Sigmoid colon (tissue), 7 donors: ENCODE measurements at places on chromosomes 2 and 18. TPM values are rescaled to one million over a fixed set of nuclear protein-coding genes. Genes with fewer than 3 reads are reported as not detected.

DNA sequence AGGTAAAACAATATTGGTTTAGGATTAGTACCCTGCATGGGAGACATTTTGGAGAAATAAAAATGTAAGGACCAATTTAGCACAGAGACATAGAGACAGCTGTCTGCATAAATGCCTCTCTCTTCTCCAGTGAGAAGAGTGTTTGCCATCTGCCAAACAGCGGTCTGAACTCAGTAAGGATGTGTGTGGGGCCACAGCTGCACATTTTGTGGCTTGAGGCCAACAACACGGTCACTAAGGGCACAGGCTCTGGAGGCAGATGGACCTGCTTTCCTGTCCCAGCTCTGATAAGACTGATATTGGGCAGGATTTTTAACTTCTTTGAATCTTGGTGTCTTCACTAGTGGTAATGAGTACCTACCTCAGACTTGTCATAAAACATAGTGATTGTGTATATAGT, 10.2 kb downstream of the ZBTB14 start:
- H3K4me1 ChIP-seq = no peaks in the 10 kb centered on the region
- H3K27ac ChIP-seq = no peak overlapping the region
- H3K27me3 ChIP-seq = no peaks in the 10 kb centered on the region
- H3K4me3 ChIP-seq = no peak overlapping the region

DNA sequence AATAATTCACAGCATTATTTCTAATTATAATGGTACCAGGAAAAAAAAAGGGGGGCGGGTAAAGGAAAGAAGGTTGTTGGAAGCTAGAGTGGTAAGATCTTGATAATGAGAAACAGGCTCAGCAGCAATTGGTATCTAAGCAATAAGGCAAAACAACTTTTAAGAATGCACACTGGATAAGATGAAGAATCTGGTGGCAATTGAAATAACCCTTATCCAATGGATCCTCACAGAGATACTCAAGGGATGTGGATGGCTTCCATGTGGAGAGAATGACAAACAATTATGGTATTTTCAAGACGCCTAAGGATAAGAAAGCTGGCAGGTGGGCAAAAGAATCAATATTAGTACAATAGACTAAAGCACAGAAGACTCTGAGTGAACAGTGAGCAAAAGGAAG, 153.6 kb downstream of the UPP2 start:
- H3K4me1 ChIP-seq = no peaks in the 10 kb centered on the region
- no peak overlapping the region for H3K27ac ChIP-seq
- DNase-seq = no peak
- H3K36me3 ChIP-seq = no peaks in the 10 kb centered on the region
- H3K4me3 ChIP-seq = no peak overlapping the region

DNA sequence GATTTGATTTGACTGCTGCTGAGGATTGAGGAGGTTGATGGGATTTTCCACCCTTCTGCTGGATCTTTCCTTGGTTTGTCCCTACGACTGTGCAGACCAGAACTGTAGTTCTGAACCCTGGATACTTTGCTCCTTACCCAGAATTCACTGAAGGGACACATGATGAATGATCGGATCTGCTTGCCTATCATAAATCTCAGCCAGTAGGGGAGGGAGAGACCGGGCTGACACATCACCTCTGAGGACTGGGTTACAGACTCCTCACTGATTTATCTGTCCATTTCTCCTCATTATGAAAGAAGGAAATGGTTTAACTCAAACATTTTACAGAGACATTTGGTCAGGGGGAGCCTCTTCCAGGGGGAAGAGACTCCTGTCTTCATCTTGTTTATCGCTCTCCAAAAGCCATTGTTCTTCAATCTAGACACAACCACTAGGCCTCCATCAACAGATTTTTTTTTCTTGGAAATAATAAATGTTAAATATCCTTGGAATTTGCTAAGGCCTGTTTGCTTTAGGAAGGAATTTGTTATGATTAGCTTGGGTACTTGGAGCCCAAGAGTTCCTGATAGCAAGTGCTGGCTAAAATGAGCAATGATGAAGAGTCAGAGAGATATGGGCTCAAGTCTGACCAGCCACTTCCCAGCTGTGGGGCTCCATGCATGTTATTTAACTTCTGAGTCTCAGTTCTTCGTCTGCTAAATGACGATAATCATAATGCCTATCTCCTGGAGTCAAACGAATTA, 925.5 kb downstream of the SLC4A3 start:
- H3K4me1 ChIP-seq = no peaks in the 10 kb centered on the region
- H3K27ac ChIP-seq = no peak overlapping the region
- H3K36me3 ChIP-seq = no peaks in the 10 kb centered on the region
- no peak overlapping the region for H3K4me3 ChIP-seq
- no peaks in the 10 kb centered on the region for H3K27me3 ChIP-seq
- no peak for DNase-seq

- H3K4me3 ChIP-seq = no peak overlapping the region
- H3K27me3 ChIP-seq = no peaks in the 10 kb centered on the region
- no peak for DNase-seq
- H3K36me3 ChIP-seq = no peaks in the 10 kb centered on the region
- H3K4me1 ChIP-seq = peaks cover 63% of the 10 kb centered on the region
- H3K27ac ChIP-seq = peak overlapping the region; percentile 36
These were observed 74.1 kb downstream of the CTIF start for GRCh38 chr18:48612917-48613316.

SSB gene
- total RNA-seq = 90.7 TPM
